ENCODE measurements at places on chromosomes 3 and 15.

DNA sequence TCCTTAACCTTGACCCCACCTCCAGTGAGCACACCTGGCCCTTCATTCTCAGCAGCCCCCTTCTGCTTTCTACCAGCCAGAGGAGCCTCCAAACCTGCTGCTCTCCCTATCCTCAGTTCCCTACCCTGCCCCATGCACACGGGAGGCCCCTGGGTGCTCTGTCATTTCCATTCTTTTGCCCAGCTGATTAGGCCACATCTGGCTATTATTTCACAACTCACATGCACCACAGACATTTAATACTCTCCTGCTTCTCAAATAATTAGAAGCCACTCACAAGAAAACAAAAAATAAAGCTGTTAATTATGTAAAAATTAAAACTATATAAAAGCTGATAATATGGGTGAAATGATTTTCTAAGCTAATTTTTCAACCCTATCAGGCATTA, 50.7 kb downstream of the MYLK start:
- no peak for DNase-seq

DNA sequence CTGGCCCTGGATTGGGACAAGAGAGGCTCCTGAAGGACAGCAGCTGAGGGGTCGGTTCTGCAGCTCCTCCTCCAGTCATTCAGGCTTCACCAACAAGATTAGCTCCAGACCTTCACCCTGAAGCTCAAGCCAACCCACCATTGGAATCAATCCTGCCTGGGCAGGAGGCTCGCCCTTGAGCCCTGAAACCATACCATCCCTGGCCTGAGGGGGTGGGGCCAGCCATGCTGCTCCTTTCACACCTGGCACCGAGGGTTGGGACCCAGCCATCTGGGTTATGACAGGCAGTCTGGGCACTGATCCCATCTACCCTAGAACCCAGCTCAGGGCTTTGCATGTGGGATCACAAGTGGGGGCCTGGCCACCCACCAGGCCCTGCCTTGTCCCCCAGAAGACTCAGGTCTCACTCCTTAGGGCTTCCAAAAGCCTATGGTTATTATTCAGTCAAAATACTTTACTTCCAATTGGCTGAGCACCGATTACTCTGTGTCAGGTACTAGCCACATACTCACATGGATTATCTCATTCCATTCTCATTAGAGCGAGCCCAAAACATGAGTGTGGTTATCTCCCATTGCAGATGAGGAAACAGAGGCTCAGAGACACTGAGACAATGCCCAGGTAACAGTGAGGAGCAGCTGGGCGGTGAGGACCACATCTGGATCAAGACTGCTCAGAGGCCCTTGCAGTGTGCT, 3.1 kb downstream of the ABHD14B start:
- DNase-seq, result no peak

- DNase-seq, result no peak
Observed at GRCh38 chr3:189534531-189534930, 96.7 kb upstream of the TP63 start.

DNA sequence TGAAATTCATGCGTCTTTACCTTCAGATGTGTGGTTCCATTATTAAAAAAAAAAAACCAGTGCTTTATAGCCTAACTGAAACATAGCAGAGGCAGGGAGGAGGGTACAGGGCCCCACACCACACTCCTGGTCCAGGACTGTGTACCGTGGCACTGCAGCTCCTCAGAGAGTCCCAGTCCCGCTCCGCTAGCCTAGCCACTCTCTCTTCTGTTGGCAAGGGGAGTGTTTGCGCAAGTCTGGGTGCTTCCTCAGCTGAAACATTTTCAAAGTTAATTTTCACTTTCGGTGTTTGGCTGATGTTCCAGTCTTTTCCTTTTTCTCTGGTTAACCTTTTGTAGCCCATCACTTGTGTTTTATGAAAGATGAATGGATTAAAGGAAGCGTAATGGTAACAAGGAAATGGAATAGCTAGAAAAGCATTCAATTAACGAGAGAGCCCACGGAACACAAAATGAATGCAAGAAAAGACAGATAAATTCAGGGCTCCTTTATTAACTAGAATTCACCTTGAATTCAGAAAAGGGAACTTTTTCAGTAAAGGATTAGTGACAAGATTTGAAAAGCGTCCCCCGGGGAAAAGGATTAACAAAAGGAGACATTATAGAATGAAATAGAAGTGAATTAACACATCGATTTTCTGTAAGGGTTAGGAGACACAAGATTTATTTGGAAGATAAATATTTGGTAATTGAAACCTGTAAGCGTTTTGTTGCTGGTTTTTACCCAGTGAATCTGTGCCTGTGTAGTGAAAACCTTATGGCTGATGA, 177.0 kb downstream of the CACNA2D3 start:
- no peak for DNase-seq

DNA sequence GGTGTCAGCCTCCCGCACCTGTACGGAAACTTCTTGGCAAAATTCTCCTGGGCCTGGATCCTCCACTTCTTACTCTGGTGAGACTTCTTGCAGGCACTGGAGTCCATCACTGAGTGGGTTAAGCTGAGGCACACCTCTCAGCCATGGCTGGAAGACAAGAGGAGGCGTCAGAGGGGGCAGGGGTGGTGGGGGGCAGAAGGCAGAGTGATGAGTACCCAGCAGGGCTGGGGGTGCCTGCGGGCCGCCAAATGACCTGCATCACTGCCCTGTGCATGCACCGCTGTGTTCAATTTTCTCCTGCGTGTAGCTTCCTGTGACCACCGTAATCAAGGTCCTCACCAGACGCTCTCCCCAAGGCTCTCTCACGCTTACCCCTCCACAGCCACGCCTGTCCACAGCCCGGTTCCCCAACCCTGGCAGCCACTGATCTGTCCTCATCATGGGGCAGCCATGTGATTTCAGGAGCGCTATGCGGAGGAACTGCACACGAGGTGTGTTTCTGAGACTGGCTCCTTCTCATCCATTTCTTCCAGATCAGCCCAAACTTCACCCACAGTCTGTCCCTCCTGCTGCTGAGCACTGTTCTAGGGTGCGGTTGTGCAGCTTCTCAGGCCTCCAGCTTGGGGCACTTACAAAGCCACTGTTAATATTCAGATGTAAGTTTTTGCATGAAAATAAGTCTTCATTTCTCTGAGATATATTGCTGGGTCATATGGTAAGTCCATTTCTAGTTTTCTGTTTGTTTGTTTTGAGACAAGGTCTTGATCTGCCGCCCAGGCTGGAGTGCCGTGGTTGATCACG, 5.2 kb downstream of the C3orf22 start:
- no peak for DNase-seq

DNA sequence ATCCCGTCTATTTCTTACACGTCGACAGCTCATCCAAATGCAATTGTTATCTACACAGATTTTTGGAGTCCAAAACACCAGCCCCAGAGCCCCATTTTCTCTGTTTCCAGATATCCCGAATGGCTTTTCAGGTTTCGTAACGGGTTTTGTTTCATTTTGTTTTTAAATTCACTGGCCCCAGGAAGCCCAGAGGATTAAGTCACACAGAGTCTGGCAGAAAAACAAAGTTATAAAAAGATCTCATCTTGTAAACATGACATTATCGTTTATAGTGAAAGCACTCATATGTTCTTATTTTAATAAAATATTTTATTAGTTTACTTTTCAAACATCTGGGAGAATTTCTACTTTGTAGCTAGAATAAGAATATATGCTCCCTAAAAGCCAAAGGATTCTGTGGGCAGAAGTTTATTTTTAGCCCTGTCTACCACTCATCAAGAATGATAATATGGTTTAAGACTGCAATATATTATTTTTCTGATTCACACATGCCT, 149.3 kb upstream of the SLC2A2 start:
- no peak for DNase-seq

DNA sequence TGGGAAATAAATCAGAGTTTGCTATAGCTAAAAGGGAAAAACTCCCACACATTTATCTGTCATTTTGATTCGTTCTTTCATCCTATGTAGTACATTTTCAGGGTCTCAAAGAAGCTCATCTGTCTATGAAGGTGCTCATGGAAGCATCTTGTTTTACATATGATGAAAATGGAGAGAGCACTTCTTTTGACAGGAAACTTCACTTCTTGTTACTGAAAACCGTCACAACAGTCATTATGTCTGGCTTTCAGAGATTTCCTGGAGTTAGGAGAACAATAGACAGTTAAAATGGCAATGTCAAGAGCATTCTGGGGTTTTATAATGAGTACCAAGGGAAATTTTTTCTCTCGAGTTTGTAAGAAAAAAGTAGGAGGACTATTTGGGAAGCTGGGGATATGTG, 83.3 kb downstream of the TMEM108 start:
- no peak for DNase-seq

DNA sequence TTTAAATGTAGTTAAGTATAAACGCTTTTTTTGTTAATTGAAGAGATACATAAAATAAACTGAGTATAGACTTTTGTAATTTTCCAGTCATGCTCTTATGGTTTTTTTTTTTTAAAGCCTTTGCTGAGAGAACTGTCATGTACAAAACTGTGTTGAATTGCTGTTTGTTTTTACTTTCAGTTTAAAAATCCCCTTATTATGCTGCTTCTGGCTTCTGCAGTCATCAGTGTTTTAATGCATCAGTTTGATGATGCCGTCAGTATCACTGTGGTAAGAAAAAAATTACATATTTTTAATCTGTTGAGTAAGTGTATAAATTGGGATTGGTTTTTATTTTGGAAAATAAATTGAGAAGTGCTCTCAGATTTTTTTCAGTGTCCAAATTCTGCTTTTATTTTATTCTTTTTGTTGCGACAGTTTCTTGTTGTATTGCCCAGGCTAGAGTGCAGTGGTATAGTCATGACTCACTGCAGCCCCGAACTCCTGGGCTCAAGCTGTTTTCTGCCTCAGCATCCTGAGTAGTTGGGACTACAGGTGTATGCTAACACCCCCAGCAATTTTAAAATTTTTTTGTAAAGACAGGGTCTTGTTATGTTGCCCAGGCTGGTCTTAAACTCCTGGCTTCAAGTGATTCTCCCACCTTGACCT, 40.7 kb downstream of the ATP2C1 start:
- no peak for DNase-seq

GRCh38 chr3:129182390-129183185, 1.1 kb downstream of the CNBP start:
- DNase-seq, result no peak

- DNase-seq, result no peak
Observed at GRCh38 chr3:53921296-53921695, 29.6 kb upstream of the SELENOK start.

GRCh38 chr3:45724911-45725310, 35.7 kb downstream of the SACM1L start:
- no peak for DNase-seq

DNA sequence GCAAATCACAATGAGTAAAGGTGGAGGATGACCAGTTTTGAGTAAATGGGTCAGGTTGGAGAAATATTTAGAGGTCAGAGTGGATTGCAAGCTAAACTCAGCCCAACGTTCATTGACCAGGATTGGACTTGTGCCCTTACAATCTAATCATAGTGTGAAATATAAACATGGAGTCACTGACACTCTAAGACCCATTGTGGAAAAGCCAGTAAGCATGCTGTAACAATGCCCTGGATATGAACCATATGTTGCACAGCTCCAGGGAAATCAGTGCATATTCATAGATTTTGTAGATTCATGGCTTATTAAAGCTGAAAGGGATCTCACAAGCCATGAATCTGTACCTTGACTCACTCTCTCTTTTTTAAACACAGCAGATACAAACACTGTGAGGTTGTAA, 660.2 kb upstream of the LMCD1 start:
- DNase-seq, result no peak

Measured in stimulated activated CD4-positive, alpha-beta T cell treated with anti-CD3 and anti-CD28 coated beads, Interleukin-12 subunit alpha, Interleukin-12 subunit beta, amount 100 ng/mL, for 4 hours (primary cell).